Stimulated activated CD4-positive, alpha-beta T cell treated with anti-CD3 and anti-CD28 coated beads, TNF-alpha, amount 100 ng/mL, for 48 hours (primary cell): ENCODE measurements at places on chromosomes 6 and 20.

- no peak for DNase-seq
Measured at GRCh38 chr6:36850021-36850420, 10.8 kb upstream of the CPNE5 start.

- no peak for DNase-seq
Measured at GRCh38 chr6:25035512-25036435, 100.0 kb upstream of the RIPOR2 start.

DNA sequence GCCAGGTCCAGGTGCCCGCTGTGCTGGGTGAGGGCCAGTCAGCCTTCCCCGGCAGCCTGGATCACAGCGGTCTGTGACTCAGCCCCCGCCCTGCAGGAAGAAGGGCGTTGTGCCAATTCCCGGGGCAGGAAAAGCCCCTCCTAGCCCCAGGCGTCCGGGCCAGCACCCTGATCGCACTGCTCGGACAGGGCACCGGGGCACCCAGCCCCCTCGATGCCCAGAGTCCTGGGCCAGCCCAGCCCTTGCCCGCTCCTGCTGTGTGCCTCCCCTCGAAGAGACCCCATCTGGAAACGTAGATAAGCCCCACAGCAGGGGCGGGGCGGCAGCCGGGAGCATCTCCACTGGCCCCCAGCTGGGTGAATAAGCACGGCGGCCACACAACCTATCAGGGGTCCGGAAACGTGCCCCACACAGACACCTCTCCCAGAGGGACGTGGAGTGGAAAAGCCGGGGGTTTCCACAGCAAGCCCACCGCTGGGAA, 9.9 kb downstream of the LAMA5 start:
- no peak for DNase-seq

- DNase-seq = no peak
Measured at GRCh38 chr20:58647796-58648501, 3.1 kb upstream of the STX16 start.

DNA sequence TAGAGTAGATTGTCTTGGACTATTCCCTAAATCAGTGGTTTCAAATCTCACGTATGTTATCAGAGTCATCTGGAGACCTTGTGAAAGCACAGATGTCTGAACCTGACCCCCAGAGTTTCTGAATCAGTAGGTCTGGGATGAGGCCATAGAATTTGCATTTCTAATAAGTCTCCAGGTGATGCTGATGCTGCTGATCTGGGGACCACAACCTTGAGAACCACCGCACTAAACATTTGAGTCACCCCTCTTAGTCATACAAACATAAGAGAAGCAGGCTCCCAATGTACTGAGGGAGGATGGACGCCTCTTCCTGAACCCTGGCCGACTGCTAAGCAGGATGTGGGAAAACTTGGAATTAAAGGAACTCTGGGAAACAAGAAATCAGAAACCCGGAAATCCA, 187.8 kb upstream of the PRDM1 start:
- DNase-seq = no peak

- DNase-seq = no peak
Measured at GRCh38 chr20:14093652-14094051, 98.3 kb downstream of the MACROD2 start.

- peak; percentile 48 for DNase-seq
Measured at GRCh38 chr20:46681032-46681854, 8.0 kb downstream of the TP53RK start.

GRCh38 chr20:25197870-25198190, 2.3 kb downstream of the ENTPD6 start:
- no peak for DNase-seq

GRCh38 chr6:167806061-167806700, 20.5 kb upstream of the AFDN start:
- no peak for DNase-seq

GRCh38 chr6:78492351-78493017, 374.9 kb upstream of the IRAK1BP1 start:
- DNase-seq = no peak

- DNase-seq = no peak
Measured at GRCh38 chr6:52728394-52728793, 34.9 kb downstream of the GSTA2 start.

DNA sequence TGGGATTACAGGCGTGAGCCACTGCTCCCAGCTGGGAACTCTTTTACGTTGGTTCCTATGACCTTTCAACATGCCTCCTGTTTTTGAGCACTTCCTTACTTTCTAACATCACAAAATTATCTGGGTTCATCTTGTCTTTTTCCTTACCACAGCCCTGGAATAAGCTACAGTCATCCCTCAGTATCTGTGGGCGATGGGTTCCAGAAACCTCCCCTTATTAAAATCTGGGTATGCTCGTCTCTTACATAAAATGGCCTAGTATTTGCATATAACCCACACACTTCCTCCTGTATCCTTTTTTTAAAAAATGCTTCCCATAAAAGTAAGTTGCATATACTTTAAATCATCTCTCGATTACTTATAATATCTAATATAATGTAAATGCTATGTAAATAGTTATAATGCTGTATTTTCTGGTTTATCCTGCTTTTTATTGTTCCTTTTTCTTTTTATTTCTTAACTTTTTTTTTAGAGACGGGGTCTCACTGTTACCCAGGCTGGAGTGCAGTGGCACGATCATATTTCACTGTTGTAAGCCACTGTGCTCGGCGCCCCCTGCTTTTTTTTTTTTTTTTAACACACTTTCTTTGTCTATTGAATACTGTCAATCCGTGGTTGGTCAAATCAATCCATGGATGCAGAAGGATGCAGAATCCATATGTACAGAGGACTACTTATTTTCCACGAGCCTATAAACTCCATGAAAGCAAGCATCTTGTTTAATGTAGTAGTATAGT, 9.2 kb downstream of the RPF2 start:
- DNase-seq = no peak

DNA sequence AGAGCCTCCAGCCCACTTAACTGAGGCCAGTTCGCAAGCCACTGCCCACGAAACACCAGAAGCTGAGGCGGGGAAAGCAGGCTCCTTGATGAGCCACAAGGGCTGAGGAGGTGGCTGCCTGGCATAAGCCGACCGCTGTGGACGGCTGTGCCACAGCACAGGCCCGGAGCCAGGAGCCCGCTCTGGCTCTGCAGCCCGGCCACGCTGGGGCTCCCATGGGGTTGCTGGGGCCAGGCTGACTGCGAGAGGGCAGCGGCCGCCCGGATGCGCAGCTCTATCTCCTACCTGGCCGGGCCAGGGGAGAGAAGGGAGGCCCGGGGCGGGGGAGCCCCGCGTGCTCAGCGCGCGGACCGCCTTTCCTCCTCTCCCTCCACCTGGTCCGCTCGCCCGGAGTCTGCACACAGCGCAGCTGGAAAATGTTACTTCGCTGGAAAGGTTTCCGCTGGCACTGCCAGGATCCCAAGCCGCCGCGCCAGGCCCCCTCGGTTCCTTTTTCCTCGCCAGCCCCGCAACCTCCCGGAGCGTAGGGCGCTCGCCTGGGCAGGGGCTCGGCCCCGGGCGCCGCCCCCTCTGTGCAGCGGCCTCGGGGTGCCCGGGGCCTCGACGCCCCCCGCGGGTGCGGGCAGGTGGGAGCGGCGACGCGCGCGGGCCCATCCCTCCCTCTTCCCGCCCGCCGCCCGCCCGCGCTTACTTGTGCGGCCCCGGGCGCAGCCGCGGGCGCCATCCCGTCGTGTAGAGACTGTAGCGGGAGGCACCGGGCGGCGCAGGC, 657 bp downstream of the EMILIN3 start:
- no peak for DNase-seq

- no peak for DNase-seq
Measured at GRCh38 chr6:89310929-89311328, 4.2 kb downstream of the GABRR2 start.

GRCh38 chr6:47655719-47656595, 42.4 kb upstream of the ADGRF4 start:
- DNase-seq = peak; percentile 36

- no peak for DNase-seq
Measured at GRCh38 chr6:138222901-138223546, 4.7 kb upstream of the PBOV1 start.

DNA sequence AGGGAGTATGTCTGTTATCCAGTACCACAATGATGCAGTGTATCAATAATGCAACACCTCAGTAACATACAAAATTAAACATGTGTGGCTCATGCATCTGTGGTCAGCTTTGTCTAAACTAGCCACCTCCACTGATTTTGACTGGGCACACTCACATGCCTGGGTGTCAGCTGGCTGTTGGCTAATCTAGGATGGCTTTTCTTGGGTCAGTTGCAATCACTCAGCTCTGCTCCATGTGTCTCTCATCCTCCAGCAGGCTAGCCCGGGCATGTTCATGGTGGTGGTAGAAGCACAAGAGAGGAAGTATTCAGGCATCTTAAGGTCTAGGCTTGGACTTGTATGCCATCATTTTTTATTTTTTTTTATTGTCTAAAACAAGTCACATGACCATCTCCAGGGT, 59.3 kb upstream of the JAG1 start:
- no peak for DNase-seq

DNA sequence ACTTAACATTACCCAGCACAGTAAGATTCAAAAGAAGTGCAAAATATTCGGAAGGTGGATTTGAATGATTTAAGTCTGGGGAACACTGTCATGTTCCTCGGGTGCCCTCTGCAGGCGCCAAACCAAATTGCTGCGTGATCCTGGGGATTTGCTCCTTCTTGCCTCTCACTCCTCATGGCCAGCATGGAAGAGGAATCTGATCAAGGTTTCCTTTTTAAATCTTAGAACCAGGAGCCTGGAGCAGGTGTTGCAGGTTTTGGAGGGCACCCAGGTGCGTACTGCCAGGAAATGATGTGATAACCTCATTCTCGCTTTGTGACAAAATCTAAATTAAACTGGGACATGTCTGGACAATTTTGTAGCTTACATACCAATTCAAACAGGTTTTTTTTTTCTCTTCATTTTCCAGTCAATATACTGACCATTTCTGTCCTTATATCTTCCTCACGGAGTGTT, 8.1 kb upstream of the PFDN4 start:
- DNase-seq = peak; percentile 52

- no peak for DNase-seq
Measured at GRCh38 chr6:148980234-148980633, 233.4 kb downstream of the UST start.

GRCh38 chr6:72464791-72465691, 156.8 kb upstream of the KCNQ5 start:
- no peak for DNase-seq

GRCh38 chr20:39941245-39941644, 747.8 kb downstream of the MAFB start:
- no peak for DNase-seq

DNA sequence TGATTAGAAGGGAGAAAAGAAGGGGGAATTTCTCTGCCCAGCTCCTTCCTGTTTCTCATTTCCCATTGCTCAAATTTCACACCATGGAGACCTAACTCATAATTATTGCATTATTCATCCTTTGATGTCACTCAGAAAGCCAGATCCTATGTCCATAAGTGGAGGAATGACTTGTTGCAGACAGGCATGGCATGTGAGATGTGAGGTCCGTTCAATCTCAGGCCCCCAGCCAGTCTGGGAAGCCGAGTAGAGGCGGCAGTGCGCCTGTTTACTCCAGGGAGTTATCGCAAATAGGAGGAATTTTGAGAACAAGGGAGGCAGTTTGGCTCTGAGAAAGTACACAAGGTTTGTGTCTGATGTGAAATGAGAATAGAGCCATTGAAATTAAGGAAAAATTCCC, 26.9 kb upstream of the MOCS1 start:
- no peak for DNase-seq

GRCh38 chr6:129709196-129709768, 695 bp downstream of the ARHGAP18 start:
- DNase-seq = no peak

DNA sequence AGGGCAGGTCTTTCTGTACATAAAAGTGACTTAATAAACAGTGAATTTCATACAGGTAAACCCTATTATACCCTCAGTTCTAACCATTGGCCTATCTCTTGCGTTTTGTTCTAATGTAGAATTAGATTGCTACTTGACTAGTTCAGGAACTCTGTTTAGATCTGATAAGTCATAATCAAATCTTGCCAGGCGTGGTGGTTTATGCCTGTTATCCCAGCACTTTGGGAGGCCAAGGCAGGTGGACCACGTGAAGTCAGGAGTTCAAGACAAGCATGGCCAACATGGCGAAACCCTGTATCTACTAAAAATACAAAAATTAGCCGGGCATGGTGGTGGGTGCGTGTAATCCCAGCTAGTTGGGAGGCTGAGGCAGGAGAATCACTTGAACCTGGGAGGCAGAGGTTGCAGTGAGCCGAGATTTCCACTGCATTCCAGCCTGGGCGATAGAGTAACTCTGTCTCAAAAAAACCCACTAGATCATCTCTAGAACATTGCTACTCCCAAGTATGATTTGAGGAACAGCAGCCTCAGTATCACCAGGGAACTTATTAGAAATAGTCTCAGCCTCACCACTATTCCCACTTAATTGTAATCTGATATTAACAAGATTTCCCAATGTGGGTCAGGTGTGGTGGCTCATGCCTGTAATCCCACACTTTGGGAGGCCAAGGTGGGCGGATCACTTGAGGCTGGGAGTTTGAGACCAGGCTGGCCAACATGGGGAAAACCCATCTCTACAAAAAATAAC, 12.2 kb downstream of the GTPBP2 start:
- no peak for DNase-seq

GRCh38 chr6:166008441-166009369, 158.9 kb downstream of the TBXT start:
- no peak for DNase-seq

GRCh38 chr20:50980071-50980681, 21.6 kb downstream of the MOCS3 start:
- DNase-seq = peak; percentile 41

GRCh38 chr20:42336576-42336975, 718.4 kb upstream of the CHD6 start:
- DNase-seq = no peak

DNA sequence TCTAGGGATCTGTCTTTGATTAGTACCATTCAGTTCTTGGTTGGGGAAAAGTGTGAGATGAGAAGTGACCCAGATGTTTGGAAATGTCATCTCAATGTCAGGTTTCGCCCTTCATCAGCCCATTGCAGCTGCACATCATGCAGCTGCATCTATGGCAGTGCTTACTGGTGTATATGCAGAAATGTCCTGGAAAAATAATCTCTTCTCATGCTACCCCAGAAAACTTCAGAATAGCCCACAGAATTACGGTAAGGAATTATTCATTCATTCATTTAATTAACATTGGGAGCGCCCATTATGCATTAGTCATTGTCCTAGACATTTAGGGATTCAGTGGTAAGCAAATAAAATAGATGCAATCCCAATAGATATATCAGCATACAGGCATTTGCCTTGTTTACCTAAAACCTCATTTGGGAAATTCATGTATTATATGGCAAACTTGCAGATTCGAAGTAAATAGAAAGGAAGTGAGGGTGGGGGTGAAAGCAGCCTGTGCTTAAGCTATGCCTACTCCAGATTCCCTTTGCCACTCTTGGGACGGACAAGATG, 89.2 kb downstream of the PDE7B start:
- DNase-seq = no peak

- no peak for DNase-seq
Measured at GRCh38 chr20:57813509-57814269, 103.9 kb upstream of the PMEPA1 start.

GRCh38 chr20:58822748-58823730, 27.7 kb downstream of the GNAS-AS1 start:
- no peak for DNase-seq
